ENCODE measurements at places on chromosomes 7 and 10. TPM values are rescaled to one million over a fixed set of nuclear protein-coding genes. Genes with fewer than 3 reads are reported as not detected.
A peak's percentile ranks its signal among the peaks of the same experiment; 100 is the strongest.

- DNase-seq: no peak
- no peak overlapping the region for H3K4me3 ChIP-seq
- no peaks in the 10 kb centered on the region for H3K36me3 ChIP-seq
- H3K4me1 ChIP-seq: peaks cover 23% of the 10 kb centered on the region
These were observed 293.2 kb upstream of the HABP2 start for GRCh38 chr10:113259576-113260226.

The SPDYE2 gene
- not detected for total RNA-seq

The TUBAL3 gene
- total RNA-seq: not detected

- no peaks in the 10 kb centered on the region for H3K36me3 ChIP-seq
- peak overlapping the region; percentile 32 for H3K27ac ChIP-seq
- H3K4me1 ChIP-seq: peaks cover 31% of the 10 kb centered on the region
- no peak overlapping the region for H3K4me3 ChIP-seq
- DNase-seq: no peak
These were observed 122.6 kb downstream of the INHBA start for GRCh38 chr7:41579961-41580935.

DNA sequence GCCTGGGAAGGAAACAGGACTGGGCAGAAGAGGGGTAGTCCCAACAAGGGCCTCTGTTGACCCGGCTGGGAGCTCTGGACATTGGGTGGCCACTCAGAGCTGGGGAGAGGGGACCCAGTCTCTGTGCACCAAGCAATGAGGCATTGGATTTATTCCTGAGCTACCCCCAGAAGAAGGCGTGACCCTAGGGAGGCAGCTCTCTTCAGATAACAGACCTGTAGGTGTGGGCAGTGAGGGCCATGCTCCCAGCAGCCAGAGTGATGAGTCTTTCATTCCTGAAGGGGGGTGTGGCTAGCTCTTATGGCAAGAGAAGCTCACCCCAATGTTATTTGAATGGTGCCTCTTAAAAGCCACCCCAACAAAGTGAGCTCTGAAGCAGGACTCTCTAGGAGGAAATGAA, 20.4 kb downstream of the TEX36 start:
- H3K36me3 ChIP-seq: no peaks in the 10 kb centered on the region
- peaks cover 27% of the 10 kb centered on the region for H3K27me3 ChIP-seq
- DNase-seq: no peak
- no peak overlapping the region for H3K4me3 ChIP-seq
- peaks cover 20% of the 10 kb centered on the region for H3K4me1 ChIP-seq

GRCh38 chr10:6136215-6137201, 47.7 kb downstream of the RBM17 start:
- no peak for DNase-seq
- no peaks in the 10 kb centered on the region for H3K36me3 ChIP-seq
- H3K27me3 ChIP-seq: no peaks in the 10 kb centered on the region
- H3K4me3 ChIP-seq: no peak overlapping the region
- no peak overlapping the region for H3K27ac ChIP-seq
- peaks cover 16% of the 10 kb centered on the region for H3K4me1 ChIP-seq

The SLC12A9 gene
- 32.1 TPM for total RNA-seq

DNA sequence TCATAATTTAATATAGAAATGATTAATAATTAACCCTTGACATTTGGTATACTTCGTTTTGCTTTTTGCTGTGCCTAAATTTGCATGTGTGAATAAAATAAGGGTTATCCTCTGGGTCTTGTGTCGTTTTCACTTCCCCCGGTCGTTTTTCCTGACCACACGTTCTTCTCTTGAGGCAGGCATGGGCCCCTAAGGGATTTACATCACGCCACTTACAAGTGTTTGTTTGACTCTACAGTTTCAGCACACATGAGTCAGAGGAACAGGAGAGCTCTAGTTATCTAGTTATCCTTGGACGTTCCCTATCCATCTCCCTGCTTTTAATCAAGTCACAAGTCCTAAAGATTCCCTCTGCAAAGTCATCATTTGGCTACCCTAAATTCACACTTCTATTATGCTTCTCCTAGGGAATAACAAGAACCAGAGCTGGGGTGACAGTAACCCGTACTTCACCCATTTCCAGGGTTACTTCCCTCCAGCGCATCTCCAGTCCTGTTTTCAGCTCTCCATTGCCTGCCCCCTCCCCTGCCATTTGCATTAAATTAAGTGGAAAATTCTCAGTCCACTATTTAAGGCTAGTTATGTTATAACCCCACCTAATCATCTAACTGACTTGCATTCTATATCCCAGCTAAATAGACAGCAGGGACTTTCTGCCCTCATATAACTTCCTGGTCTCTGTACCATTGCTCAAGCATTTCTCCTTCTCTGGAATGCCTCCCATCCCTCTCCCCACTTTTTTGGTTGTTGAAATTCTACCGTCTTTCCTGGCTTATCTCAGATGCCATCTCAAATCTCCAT, 206.9 kb downstream of the PTEN start:
- H3K36me3 ChIP-seq: no peaks in the 10 kb centered on the region
- no peak for DNase-seq
- H3K4me3 ChIP-seq: no peak overlapping the region
- H3K4me1 ChIP-seq: peaks cover 13% of the 10 kb centered on the region

The OGDH gene
- 69.3 TPM for total RNA-seq

DNA sequence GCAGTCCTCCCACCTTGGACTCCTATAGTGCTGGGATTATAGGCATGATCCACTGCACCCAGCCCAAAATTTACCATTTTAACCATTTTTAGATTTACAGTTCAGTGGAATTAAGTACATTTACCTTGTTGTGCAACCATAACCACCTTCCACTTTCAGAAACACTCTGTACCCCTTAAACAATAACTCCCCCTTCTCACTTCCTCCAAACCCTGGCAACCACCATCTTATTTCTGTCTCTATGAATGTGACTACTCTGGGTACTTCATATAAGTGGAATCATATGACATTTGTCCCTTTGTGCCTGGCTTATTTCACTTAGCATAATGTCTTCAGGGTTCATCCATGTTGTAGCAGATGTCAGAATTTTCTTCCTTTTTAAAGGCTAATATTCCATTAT, 33.6 kb downstream of the SUFU start:
- H3K36me3 ChIP-seq: peaks cover 5% of the 10 kb centered on the region
- no peaks in the 10 kb centered on the region for H3K27me3 ChIP-seq
- no peak overlapping the region for H3K27ac ChIP-seq
- no peak overlapping the region for H3K4me3 ChIP-seq

GRCh38 chr10:89954787-89955566, 253.6 kb downstream of the KIF20B start:
- H3K4me1 ChIP-seq: no peaks in the 10 kb centered on the region
- DNase-seq: no peak
- peaks cover 25% of the 10 kb centered on the region for H3K27me3 ChIP-seq
- no peaks in the 10 kb centered on the region for H3K36me3 ChIP-seq
- no peak overlapping the region for H3K27ac ChIP-seq

GRCh38 chr10:130025326-130025725, 61.3 kb upstream of the EBF3 start:
- H3K4me3 ChIP-seq: no peak overlapping the region
- H3K4me1 ChIP-seq: no peaks in the 10 kb centered on the region
- DNase-seq: no peak
- no peak overlapping the region for H3K27ac ChIP-seq
- H3K36me3 ChIP-seq: no peaks in the 10 kb centered on the region
